Neural progenitor cell (in vitro differentiated cells): ENCODE measurements at places on chromosomes 7 and 10.

DNA sequence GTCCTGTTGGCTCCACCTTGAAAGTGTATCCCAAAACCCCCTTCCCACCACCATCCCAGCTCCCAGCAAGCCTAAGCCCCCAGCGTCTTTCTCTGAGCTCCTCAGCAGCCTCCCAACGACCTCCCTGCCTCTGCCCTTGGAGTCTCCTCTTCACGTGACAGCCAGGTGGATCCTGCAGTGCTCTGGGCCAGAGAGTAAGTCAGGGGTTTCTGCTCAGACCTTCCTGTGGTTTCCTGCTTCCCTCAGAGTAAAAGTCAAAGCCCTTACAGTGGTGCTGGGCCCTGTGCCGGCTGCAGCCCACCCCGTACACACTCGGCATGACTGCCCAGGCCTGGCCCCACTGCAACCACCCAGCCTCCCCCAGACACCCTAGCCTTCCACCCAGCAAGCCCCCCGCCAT is 51.9 kb downstream of the OAT start:
- no peak for DNase-seq

- DNase-seq, result no peak
These were observed 4.0 kb upstream of the BRAF start for GRCh38 chr7:140928491-140929309.

- DNase-seq, result peak; percentile 70
These were observed 99.6 kb downstream of the SVIL start for GRCh38 chr10:29535012-29535777.

DNA sequence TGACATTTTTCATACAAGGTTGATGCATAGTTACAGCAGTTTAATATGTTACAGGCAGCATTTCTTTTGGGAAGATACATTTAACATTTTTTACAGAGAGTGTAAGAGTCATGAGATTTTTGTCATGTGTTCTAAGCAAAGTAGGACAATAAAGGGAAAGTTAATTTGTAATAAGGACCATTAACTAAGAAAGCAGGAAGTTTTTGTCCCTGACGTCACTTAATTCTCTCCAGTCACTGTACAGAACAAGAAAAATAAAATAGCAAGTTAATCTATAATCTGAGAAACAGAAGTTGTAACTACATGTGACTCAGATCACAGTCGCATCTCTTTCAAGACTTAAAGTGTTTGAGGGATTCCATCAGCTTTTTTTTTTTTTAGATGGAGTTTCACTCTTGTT is 49.5 kb upstream of the CAPZA2 start:
- no peak for DNase-seq

DNA sequence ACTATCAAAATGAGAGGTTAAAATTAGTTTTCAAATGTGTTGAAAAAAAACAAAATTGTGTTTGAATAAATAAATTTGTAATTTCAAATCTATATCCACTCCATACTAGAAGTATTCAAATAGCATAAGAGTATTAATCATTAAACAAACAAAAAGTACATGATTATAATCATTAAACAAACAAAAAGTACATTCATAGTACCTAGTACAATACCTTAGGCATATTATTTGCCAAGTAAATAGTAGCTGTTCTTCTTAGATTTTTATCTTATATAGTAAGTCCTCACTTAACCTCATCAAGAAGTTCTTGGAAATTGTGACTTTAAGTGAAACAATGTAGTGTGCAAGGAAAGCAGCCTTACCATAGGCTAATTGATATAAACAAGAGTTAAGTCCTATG is 349.3 kb upstream of the VWC2 start:
- no peak for DNase-seq
